ENCODE measurements at places on chromosomes 13 and 19.

- DNase-seq: no peak
Observed at GRCh38 chr13:97766749-97767148, 186.7 kb upstream of the IPO5 start.

DNA sequence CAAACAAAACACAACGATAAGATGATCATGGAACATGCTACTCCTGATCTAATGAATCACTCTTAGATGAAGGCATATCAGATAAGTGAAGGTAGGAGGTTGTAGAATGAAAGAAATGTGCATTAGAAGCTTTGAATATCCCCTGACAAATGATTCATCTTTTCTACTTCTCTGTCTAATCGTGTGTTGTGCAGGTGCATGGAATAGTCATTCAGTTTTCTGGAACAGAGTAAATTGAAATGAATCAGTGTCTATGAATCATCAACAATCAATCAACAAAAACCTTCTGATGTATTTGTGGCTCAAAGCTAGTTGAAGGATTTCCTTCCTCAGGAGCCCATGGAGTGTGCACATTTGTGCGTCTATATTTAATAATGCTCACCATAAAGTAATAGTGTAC is 1290.4 kb upstream of the PCDH20 start:
- DNase-seq: no peak

DNA sequence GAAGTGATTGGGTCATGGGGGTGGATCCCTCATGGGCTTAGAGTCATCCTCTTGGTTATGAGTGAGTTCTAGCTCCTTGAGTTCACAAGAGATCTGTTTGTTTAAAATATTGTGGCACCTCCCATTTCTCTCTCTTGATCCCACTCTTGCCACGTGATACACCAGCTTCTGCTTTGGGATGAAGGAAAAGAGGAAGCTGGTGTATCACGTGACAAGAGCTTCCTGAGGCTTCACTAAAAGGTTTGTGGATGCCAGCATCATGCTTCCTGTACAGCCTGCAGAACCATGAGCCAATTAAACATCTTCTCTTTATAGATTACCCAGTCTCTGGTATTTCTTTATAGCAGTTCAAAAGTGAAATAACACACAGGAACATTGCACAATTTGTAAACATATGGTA is 352.5 kb upstream of the ATXN8OS start:
- peak; percentile 15 for DNase-seq

GRCh38 chr13:65872448-65872847 is 1357.7 kb downstream of the PCDH9 start:
- no peak for DNase-seq

GRCh38 chr19:15812060-15812722 is 3.3 kb downstream of the OR10H1 start:
- peak; percentile 40 for DNase-seq

GRCh38 chr19:39797083-39797482 is 18.4 kb downstream of the LEUTX start:
- DNase-seq: no peak

DNA sequence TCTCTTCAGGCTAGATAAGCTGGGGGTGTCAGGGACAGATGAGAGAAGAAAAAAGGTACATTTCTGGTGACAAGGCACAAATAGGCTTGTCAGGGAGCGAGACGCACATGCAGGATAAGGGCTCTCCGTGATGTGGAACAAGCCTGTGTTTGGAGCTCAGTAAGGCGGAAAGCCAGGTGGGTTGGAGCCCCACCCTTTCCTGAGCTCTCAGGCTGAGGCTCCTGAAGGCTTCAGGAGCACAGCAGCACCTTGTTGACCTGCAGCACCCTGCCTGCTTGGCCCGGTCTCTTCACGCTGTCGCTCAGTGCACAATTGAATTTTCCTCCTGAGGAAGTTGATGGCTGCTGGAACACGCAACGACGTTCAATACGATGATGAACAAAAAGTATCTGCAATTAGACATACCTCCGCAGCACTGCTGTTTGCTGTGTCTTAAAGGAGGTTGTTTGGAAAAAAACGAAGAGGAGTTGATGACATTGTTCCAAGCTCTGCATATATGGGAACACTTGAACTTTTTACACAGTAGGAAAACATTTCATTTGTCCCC is 29.3 kb downstream of the SERP2 start:
- no peak for DNase-seq

DNA sequence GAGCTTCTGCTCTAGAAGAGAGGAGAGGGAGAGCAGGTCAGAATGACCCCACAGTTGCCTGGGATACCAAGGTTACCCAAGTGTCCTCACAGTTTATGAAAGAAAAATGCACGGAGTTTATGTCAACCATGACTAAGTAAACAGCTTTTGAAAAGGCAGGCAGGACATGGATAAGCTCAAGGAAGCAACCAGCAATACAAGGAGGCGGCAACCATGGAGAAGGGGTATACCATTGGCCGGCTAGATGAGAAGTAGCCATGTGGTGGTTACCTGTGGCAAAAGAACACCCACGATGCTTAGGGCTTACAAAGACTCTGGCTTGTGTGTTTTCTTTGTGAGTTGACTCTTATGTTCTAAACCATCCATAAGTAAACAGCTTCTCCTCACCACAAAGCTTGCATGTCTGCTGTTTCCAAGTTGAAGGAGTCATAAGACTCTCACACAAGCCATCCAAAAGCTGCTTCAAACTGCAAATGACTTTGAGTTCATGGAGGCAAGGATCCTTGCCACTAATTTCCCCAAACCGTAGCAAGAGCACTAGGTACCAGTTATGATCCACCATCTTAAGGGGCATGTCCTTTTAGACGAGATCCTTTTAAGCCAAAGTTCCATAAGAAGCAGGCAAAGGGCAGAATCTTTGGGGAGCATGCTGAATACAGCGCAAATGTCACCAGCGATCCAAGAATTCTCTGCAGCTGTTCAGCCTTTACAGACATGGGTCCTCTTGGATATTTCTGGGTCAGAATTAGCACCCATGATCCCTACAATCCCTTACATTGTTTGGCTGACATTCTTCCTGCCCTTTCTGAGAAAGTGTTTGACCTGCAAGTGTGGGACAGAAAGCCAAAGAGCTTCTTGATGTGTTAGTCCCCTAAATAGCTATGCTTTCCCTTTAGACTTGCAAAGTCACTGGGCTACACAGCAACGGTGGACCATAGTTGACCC is 74.8 kb upstream of the IPO5 start:
- DNase-seq: no peak

DNA sequence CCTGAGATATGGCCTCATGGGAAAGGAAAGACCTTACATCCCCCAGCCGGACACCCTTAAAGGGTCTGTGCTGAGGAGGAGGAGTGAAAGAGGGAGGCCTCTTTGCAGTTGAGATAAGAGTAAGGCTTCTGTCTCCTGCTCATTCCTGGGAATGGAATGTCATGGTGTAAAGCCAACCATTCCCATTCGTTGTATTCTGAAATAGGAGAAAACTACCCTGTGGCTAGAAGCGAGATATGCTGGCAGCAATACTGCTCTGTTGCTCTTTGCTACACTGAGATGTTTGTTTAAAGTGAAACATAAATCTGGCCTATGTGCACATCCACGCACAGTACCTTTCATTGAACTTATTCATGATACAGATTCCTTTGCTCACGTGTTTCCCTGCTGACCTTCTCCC is 783 bp upstream of the ZNF587B start:
- DNase-seq: no peak

DNA sequence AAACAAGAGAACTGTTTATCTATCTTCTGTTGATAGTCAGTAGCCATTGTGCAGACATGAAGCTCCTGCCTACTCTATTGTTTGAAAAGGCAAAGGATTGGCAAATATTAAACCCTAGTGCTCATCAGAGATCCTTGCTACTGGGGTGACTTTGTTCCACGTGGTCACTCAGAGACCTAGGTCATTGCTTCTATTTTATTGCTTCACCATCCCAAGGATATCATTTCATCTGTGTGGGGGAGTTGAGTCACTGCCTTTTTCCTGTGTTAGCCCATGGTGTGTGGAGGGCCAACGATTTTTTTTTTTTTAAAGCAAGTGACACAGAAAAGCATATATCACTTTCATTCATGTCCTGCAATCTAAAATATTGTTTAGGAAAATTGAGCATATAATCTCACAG is 254.1 kb upstream of the RXFP2 start:
- DNase-seq: peak; percentile 86

- DNase-seq: no peak
Observed at GRCh38 chr19:29303069-29303718, 90.2 kb upstream of the UQCRFS1 start.

- peak; percentile 85 for DNase-seq
Observed at GRCh38 chr19:24074720-24075454, 12.1 kb upstream of the ZNF254 start.

GRCh38 chr13:43848001-43848649 is 31.4 kb downstream of the CCDC122 start:
- DNase-seq: peak; percentile 81

- DNase-seq: peak; percentile 36
Observed at GRCh38 chr19:4206818-4207484, 22.4 kb upstream of the EBI3 start.

DNA sequence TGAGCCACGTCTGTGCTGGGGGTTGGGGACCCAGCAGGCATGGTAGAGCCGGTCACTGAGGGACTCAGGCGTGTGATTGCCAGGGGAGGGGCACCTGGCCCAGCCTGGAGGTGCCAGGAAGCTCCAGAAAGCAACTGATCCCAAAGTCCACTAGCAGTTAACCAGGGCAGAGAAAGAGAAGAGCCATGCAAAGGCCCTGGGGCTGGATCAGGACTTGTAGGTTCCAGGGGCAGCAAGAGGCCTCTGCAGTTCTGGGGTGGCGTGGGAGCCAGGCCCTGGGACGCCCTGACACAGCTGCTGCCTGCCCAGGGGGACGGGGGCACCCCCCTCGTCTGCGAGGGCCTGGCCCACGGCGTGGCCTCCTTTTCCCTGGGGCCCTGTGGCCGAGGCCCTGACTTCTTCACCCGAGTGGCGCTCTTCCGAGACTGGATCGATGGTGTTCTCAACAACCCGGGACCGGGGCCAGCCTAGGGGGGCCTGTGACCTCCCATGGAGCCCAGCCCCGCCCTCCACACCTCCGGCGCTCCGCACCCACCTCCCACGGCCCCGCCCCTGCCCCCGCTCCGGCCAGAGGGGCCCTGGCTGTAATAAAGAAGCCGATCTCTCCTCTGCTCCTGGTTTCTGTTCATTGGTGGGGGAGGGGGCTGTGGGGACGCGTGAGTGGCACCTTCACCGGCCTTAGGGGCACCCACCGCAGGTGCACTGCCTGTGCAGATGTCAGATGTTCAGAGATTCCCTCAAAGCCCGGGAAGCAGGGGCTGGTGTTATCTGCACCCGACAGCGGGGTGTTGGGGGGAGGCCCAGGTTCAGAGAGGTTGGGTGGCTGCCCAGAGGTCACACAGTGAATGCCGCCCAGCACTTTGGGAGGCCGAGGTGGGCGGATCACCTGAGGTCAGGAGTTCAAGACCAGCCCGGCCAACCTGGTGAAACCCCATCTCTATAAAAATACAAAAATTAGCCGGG is 4.1 kb downstream of the AZU1 start:
- DNase-seq: peak; percentile 30

- no peak for DNase-seq
Observed at GRCh38 chr19:22832031-22832762, at the start of gene ZNF723. Gene ZNF723, plus strand, starts transcription at chr19:22832291. Its CDS starts 89 bp downstream, at chr19:22832380.

GRCh38 chr19:8342684-8343482 is at the start of gene KANK3:
Gene KANK3, minus strand, starts transcription at chr19:8343262. Its CDS starts 5,434 bp downstream, at chr19:8337828.
- peak; percentile 96 for DNase-seq

DNA sequence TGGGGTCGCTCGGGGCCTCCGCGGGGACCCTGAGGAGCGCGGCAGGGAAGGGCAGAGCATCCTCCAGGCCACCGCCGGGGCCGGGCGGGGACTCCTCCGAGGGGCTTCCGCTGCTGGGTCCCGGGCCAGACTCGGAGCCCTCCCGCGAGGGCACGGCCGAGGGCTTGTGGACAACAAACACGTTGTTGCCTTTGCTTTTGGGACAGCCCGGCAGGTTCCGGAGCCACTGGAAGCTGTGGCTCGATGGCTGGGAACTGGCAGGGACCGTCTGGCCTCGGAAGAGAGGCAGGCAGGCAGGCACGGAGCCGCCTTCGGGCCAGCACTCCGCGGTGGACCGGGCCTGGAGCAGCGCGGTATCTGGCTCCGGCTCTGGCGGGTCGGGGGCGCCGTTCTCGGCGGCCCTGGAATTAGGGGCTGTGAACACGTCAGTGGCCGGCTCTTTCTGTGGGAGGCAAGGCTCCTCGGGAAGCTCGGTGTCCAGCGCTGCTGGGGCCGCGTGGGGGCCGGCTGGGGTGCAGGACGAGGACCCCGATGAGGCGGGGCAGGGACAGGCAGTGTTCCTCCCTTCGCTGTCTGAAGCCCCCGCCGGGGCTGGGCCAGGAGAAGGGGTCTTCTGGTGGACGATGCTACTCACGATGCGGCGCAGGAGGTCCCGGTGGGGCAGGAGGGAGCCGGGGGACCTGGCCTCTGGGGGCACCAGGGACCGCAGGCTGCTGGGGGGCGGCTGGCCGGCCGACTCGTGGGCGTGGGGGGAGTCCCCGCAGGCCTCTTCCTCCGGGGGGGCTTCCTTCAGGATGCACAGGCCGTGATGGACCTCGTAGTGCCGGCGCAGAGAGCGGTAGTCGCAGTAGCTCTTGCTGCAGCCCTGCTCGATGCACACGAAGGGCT is 27.6 kb downstream of the ZNF541 start:
- no peak for DNase-seq

- peak; percentile 5 for DNase-seq
Observed at GRCh38 chr13:76813891-76814290, 72.3 kb downstream of the KCTD12 start.

DNA sequence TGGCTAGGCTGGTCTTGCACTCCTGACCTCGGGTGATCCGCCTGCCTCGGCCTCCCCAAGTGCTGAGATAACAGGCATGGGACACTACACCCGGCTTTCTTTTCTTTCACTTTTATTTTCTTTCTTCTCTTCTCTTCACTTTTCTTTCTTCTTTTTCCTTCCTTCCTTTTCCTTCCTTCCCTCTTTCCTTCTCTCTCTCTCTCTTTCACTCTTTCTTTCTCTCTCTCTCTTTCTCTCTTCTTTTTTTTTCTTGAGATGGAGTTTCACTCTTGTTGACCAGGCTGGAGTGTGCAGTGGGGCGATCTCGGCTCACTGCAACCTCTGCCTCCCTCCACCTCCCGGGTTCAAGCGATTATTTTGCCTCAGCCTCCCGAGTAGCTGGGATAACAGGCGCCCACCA is 812 bp upstream of the ZNF493 start:
- no peak for DNase-seq

GRCh38 chr19:44212866-44213346 is 574 bp downstream of the ZNF227 start:
- peak; percentile 3 for DNase-seq

- DNase-seq: no peak
Observed at GRCh38 chr13:107251341-107251740, 683.4 kb upstream of the ARGLU1 start.
